ENCODE measurements at places on chromosomes 2 and 18.

DNA sequence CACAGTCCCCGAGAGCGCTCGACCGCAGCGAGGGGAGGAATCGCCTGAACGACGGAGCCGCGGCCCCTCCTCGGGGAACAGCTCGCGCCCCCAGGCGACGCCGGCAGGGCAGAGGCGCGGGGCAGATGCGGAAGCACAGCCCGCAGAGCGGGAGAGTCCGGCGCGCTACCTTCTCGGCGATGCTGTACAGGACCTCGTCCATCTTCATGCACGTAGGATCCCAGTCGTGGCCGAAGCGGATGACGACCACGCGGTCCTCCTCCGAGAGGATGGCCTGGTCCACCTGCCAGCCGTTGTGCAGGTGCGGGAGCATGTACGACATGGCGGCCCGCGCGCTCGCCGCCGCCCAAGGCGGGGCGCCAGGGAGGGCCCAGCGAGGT, 302 bp downstream of the TXNL4A start:
- peak; percentile 82 for DNase-seq

- no peak for DNase-seq
These were observed 71.2 kb upstream of the AFF3 start for GRCh38 chr2:100213595-100213994.

DNA sequence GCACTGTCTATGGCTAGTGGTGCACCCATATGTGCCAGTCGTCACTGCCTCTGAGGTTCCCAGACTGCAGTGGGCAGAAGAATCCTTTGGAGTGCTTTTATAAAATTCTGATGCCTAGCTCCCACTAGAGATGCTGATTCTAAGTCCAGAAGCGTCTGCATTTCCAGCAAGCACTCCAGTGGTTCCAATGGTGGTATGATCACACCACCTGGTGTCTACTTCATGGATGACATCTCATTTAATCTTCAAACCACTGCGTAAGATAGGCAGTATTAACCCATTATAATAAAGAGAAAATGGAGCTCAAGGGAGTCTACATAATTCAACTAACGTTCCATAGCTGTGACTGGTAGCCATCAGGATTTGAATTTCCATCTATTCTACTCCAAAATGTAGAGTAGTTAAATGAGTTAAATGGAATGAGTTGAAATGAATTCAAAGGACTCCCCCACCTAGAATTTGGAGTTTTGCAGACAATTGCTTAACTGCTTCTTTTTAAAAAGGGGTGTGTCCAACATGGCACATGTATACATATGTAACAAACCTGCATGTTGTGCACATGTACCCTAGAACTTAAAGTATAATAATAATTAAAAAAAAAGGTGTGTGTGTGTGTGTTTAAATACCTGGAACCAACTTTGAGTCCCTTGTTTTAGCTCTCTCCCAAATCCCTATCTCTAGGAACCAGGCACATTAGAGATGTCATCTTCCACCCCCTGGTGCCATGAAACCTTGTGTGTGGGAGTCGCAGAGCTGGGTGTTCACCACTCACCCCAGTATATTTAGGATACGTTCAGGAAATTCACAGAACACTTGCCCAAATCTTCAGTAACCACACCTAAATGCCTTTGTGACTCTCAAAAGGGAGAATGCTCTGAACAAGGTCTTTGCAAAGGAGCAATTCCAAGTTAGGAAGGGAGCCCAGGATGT, 14.1 kb downstream of the LAMA3 start:
- DNase-seq: no peak

DNA sequence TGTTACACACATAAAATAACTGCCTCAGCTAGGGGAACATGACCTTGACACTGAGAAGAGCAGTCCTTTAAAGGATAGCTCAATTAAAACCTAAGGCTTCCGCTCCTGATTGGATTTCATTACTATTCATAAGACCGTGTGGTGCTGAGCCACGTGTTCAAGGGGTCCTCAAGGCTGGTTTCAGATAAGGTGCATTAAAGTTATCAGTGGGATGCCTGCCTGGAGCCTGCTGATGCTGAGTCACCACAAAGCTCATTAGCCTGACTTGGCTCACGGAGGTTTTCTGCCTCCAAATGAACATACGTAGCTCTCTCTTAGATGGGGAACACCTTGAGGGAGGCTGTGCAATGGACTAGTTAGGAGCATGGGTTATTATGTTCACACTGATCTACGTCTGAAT, 518.9 kb downstream of the TDRD15 start:
- peak; percentile 14 for DNase-seq

- DNase-seq: no peak
These were observed 68.5 kb downstream of the GALNT14 start for GRCh38 chr2:31069643-31070325.

GRCh38 chr2:174788291-174788929, 24.1 kb upstream of the CHRNA1 start:
- peak; percentile 67 for DNase-seq

- peak; percentile 18 for DNase-seq
These were observed 76.4 kb downstream of the AP1S3 start for GRCh38 chr2:223760838-223761502.

DNA sequence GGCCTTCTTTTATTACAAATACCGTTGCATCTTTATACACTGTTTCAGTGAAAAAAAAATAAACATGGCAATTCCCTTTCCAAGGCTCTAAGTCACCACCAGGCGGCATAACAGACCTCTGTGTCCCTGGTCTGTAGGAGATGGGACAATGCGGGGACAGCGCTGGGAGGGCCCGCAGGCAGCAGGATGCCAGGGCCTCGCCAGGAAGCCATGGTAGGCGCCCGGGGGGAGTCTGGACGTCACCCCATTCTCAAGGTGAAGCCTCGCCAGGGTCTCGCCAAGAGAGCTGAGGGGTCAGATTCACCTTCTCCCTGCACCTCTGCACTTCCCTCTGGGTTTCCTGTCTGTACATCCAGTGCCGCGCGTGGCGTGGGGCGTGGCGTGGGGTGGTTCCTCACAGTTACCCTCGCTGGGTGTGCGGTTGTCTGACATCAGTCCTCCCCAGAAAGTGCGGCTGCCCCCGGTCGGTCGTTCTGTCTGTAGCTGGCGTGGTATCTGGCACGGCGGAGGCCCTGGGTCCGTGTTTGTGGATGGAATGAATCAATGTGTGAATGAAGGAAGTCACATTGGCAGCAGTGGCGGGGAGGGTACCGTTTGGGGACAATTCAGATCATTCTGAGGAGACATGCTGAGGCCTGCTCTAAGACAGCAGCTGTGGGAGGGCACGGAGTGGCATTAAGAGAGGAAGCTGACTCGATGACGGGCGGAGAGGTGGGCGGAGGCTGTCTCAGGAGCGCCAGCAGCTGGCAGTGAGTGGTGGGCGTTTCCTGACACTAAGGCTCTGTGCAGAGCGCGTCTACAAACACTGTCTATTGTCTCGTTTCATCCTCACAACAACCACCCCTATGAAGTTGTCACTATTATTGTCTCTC, 46.0 kb downstream of the LRRFIP1 start:
- peak; percentile 60 for DNase-seq

- DNase-seq: no peak
These were observed 74.7 kb downstream of the KIAA2012 start for GRCh38 chr2:202147775-202148174.

GRCh38 chr18:74234326-74235171, 57.2 kb downstream of the CYB5A start:
- DNase-seq: no peak

GRCh38 chr2:28469947-28470535, 25.8 kb upstream of the PLB1 start:
- no peak for DNase-seq

DNA sequence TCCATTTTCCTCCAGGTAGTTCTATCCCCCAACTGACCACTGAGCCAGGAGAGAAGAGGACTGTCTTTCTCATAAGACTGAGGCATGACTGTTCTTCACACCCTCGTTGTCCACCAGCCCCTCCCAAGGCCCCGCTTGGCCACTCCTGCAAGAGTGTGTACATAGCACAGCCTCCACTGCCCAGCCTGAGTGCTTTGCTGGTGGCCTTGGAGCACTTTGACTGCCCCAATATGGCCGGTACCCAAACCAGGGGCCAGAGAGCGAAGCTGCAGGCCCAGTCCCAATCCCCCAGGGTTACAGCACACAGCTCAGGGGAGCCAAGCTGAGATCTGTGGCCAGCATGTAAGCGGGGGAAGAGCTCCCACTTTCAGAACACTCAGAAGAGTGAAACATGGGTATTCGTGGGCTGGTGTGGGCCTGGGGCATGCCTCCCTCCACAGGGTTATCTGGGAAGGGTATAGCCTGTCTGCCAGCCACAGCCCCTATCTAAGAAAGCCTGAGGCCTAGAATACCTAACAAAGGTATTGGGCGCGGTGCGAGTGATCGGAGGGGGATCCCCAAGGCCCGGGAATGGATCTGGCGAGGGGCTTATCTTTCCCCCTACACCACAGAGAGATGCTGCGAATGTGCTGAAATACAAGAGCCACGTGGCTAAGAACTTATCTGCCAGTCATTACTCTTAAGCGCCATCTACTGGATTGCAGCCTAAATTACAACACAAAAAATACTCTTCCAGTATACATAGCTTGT, 163.8 kb downstream of the WDPCP start:
- DNase-seq: peak; percentile 69

GRCh38 chr18:56068701-56069100, 480.7 kb upstream of the TCF4 start:
- DNase-seq: no peak

GRCh38 chr2:175792199-175792598, 209.9 kb downstream of the LNPK start:
- DNase-seq: no peak

- DNase-seq: no peak
These were observed 199.9 kb downstream of the MEIS1 start for GRCh38 chr2:66634784-66635183.

GRCh38 chr18:56165601-56166355, 472.6 kb downstream of the TXNL1 start:
- DNase-seq: no peak

- no peak for DNase-seq
These were observed 166.1 kb upstream of the ZNF521 start for GRCh38 chr18:25517881-25518715.

DNA sequence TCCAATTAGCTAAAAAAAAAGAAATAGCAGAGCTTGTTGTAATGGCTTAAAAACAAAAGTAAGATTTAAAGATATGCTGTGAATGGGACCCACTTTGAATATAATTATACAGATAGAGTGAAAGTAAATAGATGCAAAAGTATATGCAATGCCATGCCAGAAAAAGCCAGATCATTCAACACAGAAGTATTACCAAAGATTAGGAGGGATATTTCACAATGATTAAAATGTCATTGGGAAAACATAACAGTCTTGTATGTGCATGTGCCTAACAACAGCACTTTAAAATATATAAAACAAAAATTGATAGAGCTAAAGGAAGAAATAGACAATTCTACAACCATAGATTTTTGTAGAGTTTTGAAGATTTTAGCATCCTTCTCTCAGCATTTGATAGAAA, 19.9 kb upstream of the SIGLEC15 start:
- DNase-seq: no peak

DNA sequence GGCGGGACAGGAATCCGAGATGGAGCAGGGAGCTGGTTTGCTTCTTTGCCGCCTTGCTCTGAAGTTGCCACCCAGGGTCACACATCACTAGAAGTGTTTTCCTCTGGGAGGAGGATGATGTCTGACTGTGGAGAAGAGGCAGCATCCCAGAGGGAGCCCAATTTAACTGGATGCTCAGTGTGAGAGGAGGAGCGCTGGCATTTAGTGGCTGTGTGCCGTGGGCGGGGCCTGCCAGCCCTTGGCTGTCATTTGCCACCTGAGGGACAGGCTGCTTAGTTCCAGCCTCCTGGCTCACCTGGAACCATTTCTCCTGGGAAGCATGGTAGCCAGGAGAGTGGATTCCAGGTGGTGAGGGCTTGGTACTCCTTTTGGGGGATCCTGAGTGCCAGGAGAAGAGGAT, 9.6 kb downstream of the B3GNT2 start:
- DNase-seq: peak; percentile 40

DNA sequence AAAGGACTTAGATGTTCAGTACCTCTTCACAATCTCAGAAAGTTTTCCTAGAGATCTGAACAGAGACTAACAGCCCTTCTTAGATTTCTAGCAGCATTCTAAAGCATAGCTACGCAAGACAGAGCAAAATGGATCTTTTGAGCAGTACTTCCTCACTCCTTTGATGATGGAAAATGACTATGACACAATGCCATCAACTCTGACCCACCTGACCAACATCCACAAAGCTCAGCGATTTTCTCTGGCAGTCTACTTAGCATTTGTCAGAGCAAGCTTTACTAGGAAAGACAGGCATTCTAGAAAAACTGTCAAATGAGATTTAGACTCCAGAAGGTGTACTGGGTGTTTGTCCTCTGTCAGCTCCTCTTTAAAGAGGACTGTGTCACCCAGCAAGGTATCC, 180.9 kb upstream of the ACVR2A start:
- no peak for DNase-seq

DNA sequence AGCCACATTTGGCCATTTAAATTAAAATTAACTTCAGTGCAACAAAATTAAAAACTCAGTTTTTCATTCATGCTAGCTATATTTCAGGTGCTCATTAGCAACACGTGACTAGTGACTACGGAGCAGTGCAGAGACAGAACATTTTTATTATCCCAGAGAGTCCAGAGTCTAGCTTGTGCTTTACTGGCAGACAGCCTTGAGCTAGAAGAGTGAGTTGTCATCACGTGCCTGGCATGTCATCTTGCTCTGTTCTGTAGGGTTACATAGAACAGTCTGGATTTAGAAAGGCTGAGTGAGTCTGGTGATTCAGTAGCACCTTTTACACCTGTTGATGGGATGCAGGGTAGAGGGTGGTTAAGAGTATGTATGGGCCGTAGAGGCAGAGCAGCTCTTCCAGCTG, 136.9 kb upstream of the IL1R2 start:
- DNase-seq: no peak

DNA sequence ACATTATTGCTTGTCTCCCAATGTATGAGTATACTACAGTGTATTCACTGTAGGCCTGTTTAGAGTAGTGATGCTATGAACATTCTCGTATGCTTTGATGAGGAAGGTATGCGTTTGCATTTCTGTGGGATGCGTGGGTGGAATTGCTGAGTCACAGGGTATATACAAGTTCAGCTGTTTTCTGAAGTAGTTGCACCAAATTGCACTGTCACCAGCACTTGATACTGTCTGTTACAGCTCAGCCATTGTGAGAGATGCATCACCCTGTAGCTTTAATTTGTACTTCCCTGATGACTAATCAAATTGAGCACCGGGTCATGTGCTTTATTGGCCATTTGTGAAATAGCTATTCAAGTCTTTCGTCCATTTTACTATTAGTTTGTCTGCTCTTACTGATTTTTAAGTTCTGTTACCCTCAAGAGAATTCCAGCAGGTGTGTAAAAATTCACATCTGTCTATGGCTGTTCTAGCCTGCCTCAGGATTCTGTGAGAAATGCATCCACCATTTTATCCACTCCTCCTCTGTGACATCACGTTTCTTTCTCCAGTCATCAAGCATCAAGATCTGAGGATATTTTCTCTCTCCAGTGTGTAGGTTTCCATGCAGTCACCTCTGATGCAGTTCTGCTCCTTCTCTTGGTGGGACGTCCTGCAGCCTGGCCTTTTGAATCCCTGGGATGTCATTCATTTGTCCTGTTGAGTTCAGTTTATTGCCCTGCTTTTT, 72.5 kb downstream of the DGKD start:
- DNase-seq: no peak

DNA sequence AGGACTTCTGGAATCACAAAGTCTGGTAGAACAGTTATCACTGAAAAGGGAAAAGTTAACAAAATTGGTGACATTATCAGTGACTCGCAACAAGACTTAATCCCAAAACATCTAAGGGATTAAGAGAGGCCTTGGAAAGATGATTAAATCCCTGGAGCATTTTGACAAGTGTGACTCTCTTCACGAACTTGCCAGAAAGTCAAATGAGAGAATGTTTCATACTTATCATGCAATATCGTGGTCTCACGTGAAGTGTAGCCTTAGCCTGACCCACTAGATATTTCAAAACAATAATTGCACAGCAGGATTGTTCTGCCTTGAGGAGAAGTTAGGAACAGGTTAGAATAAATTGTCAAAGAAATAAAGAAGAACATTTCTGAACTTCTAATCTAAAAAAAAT, 104.5 kb downstream of the COL6A3 start:
- no peak for DNase-seq

Measured in iPS-NIHi11 (cell line).